Epithelial cell of alveolus of lung (primary cell): ENCODE measurements at places on chromosomes 11 and 22. TPM values are rescaled to one million over a fixed set of nuclear protein-coding genes. Genes with fewer than 3 reads are reported as not detected.

The TRIM5 gene
- 28.4 and 30.4 TPM in 2 replicates for total RNA-seq

The ZC3H12C gene
- total RNA-seq: 7.3 and 20.3 TPM in 2 replicates

The OR5L2 gene
- total RNA-seq: not detected in 2 replicates

The SYT12 gene
- 0.08 and 3.4 TPM in 2 replicates for total RNA-seq

The TTC28 gene
- 11.1 and 68.4 TPM in 2 replicates for total RNA-seq

The MMP8 gene
- under 0.01 TPM in 1 of 2 replicates, not detected in the other for total RNA-seq

The NOL12 gene
- 15.0 and 23.2 TPM in 2 replicates for total RNA-seq

The DDT gene
- total RNA-seq: 135 and 140 TPM in 2 replicates

The PHETA2 gene
- total RNA-seq: 18.2 and 22.9 TPM in 2 replicates

The SUSD2 gene
- total RNA-seq: 8.9 and 9.1 TPM in 2 replicates

The POLD3 gene
- 10.6 and 11.6 TPM in 2 replicates for total RNA-seq

The RRM1 gene
- total RNA-seq: 68.3 and 87.1 TPM in 2 replicates

The CALCB gene
- total RNA-seq: not detected in 2 replicates

The MS4A12 gene
- not detected in 2 replicates for total RNA-seq

The SEC14L6 gene
- not detected in 2 replicates for total RNA-seq

The CLMP gene
- 107 and 130 TPM in 2 replicates for total RNA-seq

The ART1 gene
- total RNA-seq: not detected in 2 replicates

The SLC17A6 gene
- total RNA-seq: not detected in 2 replicates

The ELMOD1 gene
- 1.6 TPM in 1 of 2 replicates, not detected in the other for total RNA-seq

The MMP1 gene
- 28.2 and 861 TPM in 2 replicates for total RNA-seq

The MMP10 gene
- total RNA-seq: 0.26 TPM in 1 of 2 replicates, not detected in the other

The BIRC3 gene
- 0.72 and 3.7 TPM in 2 replicates for total RNA-seq
